Gastrocnemius medialis (tissue), 4 donors: ENCODE measurements at places on chromosomes 5 and 9. TPM values are rescaled to one million over a fixed set of nuclear protein-coding genes. Genes with fewer than 3 reads are reported as not detected.

- H3K4me3 ChIP-seq, result no peak overlapping the region
- no peak for DNase-seq
- H3K27me3 ChIP-seq, result no peaks in the 10 kb centered on the region
- no peaks in the 10 kb centered on the region for H3K36me3 ChIP-seq
Observed at GRCh38 chr5:95350631-95351030, 40.5 kb upstream of the FAM81B start.

DNA sequence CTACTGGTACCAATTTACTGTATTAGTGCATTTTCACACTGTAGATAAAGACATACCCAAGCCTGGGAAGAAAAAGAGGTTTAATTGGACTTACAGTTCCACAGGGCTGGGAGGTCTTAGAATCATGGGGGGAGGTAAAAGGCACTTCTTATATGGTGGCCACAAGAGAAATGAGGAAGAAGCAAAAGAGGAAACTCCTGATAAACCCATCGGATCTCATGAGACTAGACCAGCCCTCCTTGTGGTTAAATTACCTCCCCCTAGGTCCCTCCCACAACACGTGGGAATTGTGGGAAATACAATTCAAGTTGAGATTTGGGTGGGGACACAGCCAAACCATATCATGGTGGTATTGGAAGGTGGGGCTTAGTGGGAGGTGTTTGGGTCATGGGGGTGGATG lies 56.5 kb upstream of the SPDL1 start:
- no peak overlapping the region for H3K4me3 ChIP-seq
- no peaks in the 10 kb centered on the region for H3K27me3 ChIP-seq
- H3K27ac ChIP-seq, result no peak overlapping the region
- no peak for DNase-seq
- no peaks in the 10 kb centered on the region for H3K4me1 ChIP-seq

DNA sequence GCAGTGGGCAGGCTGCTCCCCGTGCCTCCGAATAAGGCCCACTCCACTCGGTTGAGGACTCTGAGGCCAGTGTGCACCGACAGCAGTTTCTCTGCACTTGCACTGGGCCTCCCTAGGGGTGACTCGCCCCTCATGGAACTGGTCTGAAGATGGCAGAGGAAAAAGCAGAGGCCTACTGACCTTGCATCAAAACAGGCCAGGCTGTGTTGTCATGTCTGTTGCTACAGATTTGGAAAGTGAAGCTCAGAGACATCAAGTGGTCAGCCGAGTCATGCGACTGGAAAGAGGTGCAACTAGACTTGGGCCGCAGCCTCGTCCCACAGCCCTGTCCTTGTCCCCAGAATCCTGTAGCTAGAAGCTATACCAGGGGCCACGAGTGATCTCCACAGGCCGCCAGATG lies 78.3 kb downstream of the DCP2 start:
- H3K4me3 ChIP-seq, result no peak overlapping the region
- no peaks in the 10 kb centered on the region for H3K4me1 ChIP-seq
- no peak overlapping the region for H3K27ac ChIP-seq

DNA sequence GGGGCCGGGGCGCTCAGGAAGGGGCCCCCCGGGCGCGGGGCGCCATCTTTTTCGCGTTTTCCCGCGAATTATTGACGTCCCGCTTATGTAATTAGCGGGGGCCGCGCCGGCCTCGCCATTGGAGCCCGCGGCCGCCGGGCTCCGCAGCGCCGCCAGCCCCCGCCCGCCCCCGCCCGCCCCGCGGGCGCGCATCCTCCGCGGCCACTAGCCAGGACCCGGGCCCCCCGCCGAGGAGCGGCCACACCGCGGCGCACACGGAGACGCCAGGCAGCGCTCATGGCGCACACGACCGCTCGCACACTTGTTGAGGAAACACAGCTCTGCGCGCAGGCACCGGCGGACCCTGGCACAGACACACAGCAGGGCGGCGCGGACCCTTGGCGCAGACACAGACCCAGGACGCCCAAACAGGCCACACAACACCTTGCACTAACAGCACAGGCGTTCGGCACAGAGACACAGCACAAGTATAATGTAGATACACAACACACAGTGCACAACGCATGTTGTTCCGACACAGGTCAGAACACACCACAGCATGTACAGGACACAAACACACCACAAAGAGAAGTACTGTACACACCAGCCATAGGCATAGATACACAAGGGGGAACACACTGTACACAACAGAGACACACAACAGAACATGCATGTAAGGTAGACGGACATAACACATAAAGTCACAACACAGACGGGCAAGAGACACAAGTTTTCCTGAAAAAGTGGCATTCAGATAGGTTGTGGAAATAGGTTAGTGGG lies 467 bp upstream of the PHF19 start:
- peak overlapping the region; percentile 79 for H3K4me3 ChIP-seq
- peaks cover 9% of the 10 kb centered on the region for H3K4me1 ChIP-seq
- peak overlapping the region; percentile 87 for H3K27ac ChIP-seq

GRCh38 chr9:88523056-88523455 lies 11.9 kb upstream of the NXNL2 start:
- H3K36me3 ChIP-seq, result no peaks in the 10 kb centered on the region
- no peaks in the 10 kb centered on the region for H3K27me3 ChIP-seq
- no peak for DNase-seq
- no peak overlapping the region for H3K27ac ChIP-seq
- no peak overlapping the region for H3K4me3 ChIP-seq

DNA sequence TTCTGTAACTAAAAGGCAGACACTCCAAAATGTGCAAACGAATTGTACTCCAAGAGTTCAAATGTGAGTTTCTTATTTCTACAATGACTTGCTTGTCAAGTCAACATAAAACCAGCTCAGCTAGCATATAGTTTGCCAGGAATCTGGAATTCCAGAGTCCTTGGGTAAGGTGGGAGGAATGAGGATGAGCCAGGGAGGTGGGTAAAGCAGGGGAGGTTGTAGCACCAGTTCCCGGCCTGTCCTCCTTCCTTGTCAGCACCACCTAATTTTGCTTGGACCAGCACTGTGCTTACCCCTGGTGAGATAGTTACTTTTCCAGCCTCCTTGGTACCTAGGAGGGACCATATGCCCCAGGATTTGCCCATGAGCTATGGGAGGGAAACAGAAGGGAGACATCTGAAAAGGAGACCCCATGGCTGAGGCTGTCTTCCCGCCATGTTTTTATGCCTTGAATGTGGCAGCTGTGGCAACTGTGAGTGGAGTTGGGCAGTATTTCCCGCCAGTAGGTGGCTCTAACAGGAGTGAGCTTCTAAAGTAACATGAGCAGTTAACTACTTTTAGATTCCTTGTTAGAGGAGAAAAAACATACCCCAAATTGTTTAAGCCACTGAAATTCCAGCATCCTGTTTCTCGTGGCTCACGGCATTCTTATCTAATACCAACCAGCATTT lies 302.5 kb downstream of the TENT4A start:
- no peak overlapping the region for H3K4me3 ChIP-seq
- no peak for DNase-seq

ABCA1 gene
- 4.9 TPM for total RNA-seq

DNA sequence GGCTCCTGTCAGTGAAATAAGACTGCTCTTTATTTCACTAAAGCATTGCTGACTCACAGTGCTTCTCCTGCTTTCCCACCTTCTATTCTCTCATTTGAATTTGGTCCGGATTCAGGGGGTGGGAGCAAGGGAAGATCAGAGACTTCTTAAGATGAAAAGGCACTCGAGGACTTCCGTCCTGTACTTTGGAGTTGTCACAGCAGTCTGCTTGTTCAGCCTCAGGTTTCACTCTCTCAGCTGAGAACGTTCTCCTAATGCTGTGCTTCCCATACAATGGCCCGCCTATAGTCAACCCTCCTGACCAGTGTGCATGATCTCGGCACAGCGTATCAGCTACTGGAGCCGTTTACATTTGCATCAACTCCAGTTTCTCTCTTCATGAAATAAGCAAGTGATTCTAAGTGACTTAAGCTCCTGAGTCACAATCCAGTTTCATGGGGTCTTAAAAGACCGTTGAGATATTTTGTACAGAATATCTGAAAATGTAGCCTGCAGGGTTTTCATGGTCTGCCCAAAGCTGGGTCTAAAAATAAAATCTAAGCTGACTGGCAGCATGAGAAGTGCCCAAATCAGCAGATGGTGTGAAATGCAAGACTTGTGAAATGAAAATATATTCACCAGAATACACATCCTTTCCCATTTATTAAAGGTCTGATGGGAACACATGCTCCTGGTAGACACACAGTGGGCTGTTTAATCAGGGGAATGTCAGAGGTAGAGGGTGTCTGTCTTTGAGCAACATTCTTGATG lies 145.0 kb downstream of the ADCY2 start:
- H3K4me1 ChIP-seq, result peaks cover 4% of the 10 kb centered on the region
- no peaks in the 10 kb centered on the region for H3K36me3 ChIP-seq
- H3K4me3 ChIP-seq, result no peak overlapping the region
- no peak overlapping the region for H3K27ac ChIP-seq
- DNase-seq, result no peak

GRCh38 chr9:29220596-29221251 lies 1647.4 kb upstream of the C9orf72 start:
- no peak for DNase-seq
- no peak overlapping the region for H3K27ac ChIP-seq
- no peak overlapping the region for H3K4me3 ChIP-seq

DNA sequence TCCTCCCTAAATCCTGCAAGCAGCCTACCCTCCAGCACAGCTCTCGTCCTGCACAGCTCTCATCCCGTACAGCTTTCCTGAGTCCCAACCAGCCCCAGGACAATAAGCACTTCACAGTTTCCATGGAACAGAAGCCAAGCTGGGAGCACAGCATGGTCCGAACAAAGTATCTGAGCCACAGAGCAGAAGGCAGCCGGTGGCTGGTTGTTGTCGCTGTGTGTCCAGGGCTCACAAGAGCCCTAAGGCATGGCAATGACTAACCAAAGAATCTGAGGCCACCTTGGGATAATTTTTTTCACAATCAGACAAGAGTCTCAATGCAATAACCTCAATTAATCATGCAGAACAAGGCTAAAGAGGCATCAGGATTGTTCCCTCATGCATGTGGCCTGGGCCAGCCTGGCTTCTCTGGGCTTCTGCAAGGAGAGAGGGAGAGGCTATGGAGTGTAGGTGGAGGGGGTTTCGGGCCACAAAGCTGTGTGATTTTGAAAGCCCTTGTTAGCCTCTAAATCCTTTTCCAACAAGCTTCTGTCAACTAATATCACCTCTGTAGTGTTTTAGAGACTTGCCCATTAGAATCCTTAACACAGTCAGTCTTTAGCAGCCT lies 323.4 kb downstream of the PIK3R1 start:
- H3K4me3 ChIP-seq, result no peak overlapping the region
- no peaks in the 10 kb centered on the region for H3K36me3 ChIP-seq
- H3K27ac ChIP-seq, result no peak overlapping the region
- H3K27me3 ChIP-seq, result no peaks in the 10 kb centered on the region
- no peak for DNase-seq

GRCh38 chr9:98993570-98993945 lies 49.9 kb downstream of the COL15A1 start:
- no peak overlapping the region for H3K27ac ChIP-seq
- H3K4me3 ChIP-seq, result no peak overlapping the region
- DNase-seq, result no peak
- H3K36me3 ChIP-seq, result no peaks in the 10 kb centered on the region

GPR151 gene
- total RNA-seq, result not detected

GRCh38 chr5:123705741-123706140 lies 193.8 kb downstream of the CSNK1G3 start:
- DNase-seq, result no peak
- H3K4me3 ChIP-seq, result no peak overlapping the region
- no peak overlapping the region for H3K27ac ChIP-seq
- H3K4me1 ChIP-seq, result no peaks in the 10 kb centered on the region

TXNDC8 gene
- not detected for total RNA-seq

GOLGA1 gene
- total RNA-seq, result 18.3 TPM

DNA sequence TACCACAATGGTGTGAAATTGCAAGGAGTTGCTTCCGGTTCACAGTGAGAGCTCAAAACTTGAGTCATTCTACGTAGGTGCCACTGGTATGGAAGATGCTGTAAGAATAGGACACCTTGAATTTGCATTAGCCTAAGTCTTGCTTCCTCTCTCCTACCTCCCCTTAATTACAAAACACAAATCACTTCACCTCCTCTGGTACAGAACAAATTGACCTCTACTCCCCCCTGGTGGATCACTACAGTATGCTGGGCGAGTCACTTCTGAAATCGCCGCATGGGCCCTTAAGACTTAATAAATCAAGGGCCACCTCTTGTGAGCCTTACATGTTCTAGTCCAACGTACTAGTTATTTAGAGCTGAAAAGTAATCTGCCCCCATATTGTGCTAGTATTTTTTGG lies 145.3 kb upstream of the SMARCA2 start:
- DNase-seq, result no peak
- H3K36me3 ChIP-seq, result no peaks in the 10 kb centered on the region
- H3K4me3 ChIP-seq, result no peak overlapping the region

- H3K27me3 ChIP-seq, result no peaks in the 10 kb centered on the region
- H3K27ac ChIP-seq, result peak overlapping the region; percentile 59
- no peak for DNase-seq
- no peaks in the 10 kb centered on the region for H3K36me3 ChIP-seq
Observed at GRCh38 chr9:72477930-72478518, 43.4 kb upstream of the TMC1 start.

- no peaks in the 10 kb centered on the region for H3K4me1 ChIP-seq
- H3K27me3 ChIP-seq, result no peaks in the 10 kb centered on the region
- DNase-seq, result no peak
Observed at GRCh38 chr9:133552236-133552635, 17.7 kb downstream of the ADAMTSL2 start.

DNA sequence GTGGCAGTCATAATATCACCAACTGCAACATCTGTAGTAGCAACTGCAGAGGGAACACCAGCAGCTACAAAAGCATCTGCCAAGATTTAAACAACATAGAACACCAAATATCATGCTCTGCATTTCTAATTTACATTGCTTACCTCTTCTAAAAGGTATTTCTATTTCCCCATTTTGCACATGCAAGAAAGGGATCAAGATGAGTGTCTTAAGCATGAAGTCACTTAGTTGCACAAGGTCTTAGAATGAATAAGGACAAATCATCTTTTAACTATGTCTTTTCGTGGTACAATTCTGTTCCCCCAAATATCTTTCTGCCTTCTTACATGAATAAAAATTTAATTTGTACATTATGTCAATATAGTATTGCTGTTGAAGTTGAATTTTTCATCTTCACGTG lies 1746.4 kb downstream of the EFNA5 start:
- H3K27ac ChIP-seq, result no peak overlapping the region
- no peak overlapping the region for H3K4me3 ChIP-seq
- H3K36me3 ChIP-seq, result no peaks in the 10 kb centered on the region
- no peaks in the 10 kb centered on the region for H3K27me3 ChIP-seq
- DNase-seq, result no peak

GRCh38 chr9:129486756-129487657 lies 133.9 kb downstream of the C9orf50 start:
- H3K36me3 ChIP-seq, result no peaks in the 10 kb centered on the region
- H3K27me3 ChIP-seq, result no peaks in the 10 kb centered on the region
- peaks cover 40% of the 10 kb centered on the region for H3K4me1 ChIP-seq
- DNase-seq, result peak; percentile 69
- peak overlapping the region; percentile 96 for H3K27ac ChIP-seq
- H3K4me3 ChIP-seq, result no peak overlapping the region

DNA sequence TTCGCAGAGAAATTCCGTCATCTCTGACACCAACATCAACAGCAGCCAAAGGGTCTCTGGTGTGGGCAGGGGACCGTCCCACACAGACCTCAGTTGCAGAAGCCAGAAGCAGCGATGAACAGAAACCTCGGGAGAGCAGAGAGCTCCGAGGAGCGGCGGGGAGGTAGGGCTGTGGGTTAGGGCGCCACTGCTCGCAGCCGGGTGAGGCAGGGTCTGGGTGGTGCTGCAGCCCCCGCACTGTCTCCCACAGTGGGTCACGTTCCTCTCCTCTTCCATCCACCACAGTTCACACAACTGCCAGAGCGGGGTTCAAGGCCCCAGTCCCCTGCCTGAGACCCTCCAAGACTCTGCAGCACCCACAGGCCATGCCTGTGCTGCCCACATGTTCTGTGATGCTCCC lies 99.9 kb downstream of the OLFM1 start:
- no peak overlapping the region for H3K4me3 ChIP-seq
- no peaks in the 10 kb centered on the region for H3K36me3 ChIP-seq
- H3K4me1 ChIP-seq, result no peaks in the 10 kb centered on the region
- H3K27ac ChIP-seq, result no peak overlapping the region
- no peak for DNase-seq

C1QTNF2 gene
- total RNA-seq, result 0.65 TPM
